ENCODE measurements at places on chromosomes 5 and 9.

- no peak for DNase-seq
These were observed 32.0 kb downstream of the ZCCHC7 start for GRCh38 chr9:37152365-37152764.

- DNase-seq = no peak
These were observed 115.8 kb upstream of the SLC25A48 start for GRCh38 chr5:135718651-135719050.

- DNase-seq = no peak
These were observed 345.4 kb upstream of the EFNA5 start for GRCh38 chr5:108016101-108016500.

DNA sequence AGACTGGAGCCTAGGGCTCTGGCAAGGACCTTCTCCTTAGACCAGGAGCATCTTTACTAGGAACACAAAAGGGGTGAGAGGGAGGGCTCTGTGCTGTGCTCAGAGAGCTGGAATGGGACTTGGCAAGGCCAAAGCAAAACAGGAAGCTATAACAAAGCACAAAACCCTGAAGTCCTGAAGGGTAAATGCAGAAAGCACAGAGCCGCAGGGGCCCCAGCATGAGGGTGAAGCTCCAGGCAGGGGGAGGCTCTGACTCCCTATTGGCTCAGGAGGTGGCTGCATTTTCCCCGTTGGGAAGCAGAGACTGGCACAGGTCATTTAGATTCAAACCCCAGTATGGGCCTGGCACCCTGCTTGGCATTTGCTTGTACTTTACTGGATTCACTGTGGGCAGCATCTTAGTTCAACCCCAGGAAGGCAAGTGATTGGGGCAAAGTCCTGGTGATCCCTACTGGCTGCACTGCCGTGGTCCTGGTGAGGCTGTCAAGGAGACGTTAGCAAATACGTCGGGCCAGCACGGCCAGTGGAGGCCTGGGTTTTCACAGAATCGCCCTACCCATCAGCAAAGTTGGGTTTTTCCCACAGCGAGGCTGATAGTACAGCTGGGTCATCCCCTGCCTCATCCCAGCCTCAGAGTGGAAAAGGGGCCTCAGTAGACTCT lies 46.3 kb downstream of the GGTA1 start:
- DNase-seq = no peak

GRCh38 chr9:77892171-77892570 lies 139.4 kb downstream of the GNAQ start:
- DNase-seq = no peak

- DNase-seq = no peak
These were observed 8.5 kb downstream of the CAMSAP1 start for GRCh38 chr9:135898634-135899407.

DNA sequence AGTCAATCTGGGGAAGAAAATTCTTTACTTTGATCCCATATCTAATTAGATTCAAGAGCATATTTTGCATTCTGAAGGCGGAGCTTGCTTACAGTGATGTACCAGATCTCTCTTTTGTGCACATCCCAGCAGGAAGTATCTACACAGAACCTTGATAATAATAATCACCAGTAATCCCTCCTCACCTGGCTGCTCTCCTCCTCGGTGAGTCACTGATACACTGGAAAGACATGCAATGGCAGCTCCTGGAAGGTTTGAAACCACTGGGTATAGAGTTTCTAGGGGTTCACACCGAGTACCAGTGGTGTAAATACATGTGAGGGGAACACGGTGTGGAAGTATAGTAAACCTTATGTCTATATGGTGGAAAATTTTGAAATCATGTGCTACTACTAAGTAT lies 205.5 kb upstream of the TARS1 start:
- no peak for DNase-seq

DNA sequence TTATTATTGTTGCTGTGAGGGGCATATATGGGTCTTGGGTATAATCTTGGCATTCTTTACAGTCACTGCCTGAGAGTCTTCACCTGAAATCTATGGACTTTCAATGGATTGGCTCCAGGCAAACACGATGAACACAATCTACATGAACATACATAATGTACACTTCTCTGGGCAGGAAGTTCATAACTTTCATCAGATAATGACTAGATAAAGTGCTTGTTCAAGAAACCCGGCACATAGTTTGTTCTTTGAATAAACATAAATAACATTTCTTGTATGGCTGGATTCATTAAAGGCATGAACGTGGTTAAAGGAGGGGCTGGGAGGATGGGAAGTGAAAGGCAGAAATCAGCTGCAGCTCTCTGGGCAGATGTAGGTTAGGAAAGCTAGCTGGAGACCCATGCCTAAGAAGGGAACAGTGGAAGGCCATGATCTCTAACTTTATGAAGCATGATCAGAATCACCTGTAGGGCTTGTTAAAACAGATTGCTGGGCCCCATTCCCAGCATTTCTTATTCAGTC lies 306.9 kb upstream of the EFNA5 start:
- DNase-seq = no peak

DNA sequence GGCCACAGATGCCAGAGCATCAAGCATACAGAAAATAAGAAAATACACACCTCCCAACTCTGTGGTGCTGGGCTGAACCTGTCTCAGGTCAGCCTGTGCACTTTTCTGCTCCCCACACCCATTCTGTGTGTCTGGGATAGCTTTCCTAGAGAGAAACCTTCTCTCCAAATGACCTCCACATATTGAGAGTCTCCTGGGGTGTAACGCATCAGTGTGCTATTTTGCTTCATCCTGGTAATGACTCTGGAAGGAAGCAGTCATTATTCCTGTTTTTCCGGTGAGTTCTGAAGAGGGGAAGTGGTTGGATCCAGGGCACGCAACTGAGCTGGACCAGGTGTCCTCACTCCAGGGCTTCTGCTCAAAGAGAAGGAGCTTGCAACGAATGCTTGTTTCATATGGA lies 73.2 kb upstream of the SH3PXD2B start:
- no peak for DNase-seq

DNA sequence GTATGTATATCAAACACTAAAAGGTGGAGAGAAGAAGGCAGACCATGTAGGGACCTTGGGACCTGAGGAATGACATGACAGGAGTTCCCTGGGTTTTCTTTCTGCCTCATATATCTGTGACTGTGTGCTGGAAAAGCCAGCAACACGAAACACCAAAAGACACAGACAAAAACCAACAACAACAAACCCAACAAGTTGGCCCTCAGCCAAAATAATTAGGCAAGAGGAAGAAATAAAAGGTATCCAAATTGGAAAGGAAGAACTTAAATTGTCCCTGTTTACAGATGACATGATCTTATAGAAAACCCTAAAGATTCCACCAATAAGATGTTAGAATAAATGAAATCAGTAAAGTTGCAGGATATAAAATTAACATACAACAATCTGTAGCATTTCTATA lies 21.7 kb downstream of the ABO start:
- DNase-seq = no peak

DNA sequence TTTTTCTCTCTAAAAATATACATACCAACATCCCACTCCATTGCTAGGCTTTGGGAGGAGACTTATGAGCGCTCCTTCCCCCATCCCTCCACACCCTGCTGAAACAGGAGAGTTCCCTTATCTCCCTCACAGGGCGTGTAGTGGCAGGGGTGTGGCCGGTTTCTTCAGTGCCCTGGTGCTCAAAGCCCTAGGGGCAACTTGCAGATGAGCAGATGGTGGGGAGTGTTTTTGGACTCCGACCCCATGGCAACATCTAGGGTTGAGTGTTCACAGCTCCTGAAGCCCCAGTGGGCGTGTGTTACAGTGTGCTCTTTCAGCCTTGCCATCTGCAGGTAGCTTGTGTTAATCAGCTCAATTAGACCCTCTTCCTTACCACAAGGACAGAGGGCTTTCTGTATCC lies 409.5 kb downstream of the MAT2B start:
- DNase-seq = no peak

- no peak for DNase-seq
These were observed 147.6 kb downstream of the AUH start for GRCh38 chr9:91214086-91214485.

DNA sequence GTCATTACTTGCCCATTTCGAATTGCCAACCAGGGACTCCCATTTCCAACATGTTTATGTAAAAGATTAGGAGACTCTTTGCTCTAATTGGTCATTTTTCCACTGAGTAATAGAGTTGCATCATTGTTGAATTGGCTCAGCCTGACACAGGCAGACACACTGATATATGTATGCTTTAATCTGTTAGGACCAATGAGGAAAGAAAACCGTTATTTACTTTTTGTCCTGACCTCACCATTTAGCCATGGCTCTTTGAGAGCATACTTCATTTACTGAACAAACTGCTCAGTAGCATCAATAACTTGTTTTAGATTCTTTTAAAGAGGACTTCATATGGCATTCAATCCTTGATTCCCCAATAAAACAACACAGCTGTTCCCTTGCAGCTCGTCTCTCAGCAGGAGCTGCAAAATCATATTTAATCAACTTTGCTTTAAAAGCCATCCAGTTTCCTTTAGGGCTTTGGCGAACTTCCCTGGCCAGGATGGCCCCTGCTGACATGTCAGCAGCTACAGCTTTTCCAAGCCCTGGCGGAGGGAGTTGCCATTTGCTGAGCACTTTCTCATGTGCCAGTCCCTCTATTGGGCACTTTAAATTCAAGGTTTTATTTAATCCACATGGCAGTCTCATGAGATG lies 251.5 kb upstream of the TNC start:
- no peak for DNase-seq

DNA sequence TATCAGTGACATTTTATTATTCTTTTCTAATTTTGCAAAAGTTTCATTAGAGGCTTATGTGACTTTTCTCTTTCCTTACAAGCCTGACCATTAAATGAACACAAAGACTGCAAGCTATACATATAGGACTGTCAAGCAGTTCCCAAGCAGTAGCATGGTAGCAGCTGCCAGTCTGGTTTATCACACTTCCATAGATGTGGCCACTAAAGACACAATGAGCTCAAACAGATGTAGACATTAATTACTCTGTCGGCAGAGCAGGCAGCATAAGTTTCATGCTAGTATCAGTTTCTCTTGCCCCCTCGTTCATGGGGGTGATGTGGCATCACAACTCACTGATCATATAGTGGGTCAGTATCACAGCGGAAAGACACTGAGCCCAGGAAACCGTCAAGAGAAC lies 89.5 kb downstream of the CDH10 start:
- DNase-seq = no peak

- no peak for DNase-seq
These were observed 9.3 kb downstream of the TPPP start for GRCh38 chr5:683551-684481.

DNA sequence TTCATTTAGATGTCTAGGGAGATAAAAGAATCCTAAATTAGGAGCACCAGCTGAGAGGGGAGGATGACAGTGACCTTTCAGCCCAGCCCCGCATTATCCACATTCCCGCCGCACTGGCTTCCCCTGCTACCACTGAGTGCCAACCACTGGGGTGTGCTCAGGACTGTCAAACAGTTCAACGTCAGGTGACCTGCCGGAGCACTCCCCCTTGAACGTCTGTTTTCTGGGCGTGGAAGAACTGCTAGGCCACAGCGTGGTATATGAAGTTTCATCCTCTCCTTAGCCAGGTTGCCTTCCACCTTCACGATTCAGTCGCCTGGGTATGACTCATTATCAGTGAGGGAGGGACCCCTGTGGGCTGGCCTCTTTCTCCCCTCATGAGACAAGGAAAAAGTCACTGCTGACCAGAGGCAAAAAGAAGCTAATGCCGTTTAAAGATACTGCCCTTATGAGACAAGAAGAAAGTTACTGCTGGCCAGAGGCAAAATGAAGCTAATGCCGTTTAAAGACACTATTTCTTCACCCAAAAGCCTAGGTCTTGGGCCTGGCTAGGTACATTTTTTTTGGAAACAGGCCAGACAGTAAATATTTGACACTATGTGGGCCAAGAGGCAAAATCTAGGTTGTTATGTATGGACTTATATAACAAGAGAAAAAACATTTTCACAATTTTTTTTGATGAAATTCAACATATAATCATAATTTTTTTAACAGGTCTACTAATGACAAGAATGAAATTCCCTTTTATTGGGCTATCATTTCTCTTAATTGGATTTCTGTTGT lies 4.6 kb downstream of the NMRK1 start:
- DNase-seq = no peak

GRCh38 chr9:22588918-22589317 lies 142.3 kb downstream of the DMRTA1 start:
- no peak for DNase-seq

DNA sequence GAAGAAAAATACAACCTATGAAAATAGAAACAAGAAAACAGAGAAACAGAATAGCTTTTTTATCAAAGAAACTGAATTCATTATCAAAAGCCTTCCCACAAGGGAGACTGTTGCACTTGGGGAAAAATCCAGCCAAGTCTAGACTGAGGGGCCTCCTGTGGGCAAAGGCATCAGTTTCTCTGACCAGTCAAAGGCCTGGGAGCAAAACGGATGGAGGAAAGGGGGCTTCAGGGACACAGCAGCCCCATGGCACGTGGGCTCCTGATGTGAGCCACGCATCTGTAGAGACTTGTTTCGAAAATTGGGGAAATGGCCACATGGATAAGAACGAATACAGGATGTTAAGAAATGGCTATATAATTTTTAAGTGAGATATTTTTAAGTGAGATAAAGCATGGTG lies 21.1 kb downstream of the ZDHHC11B start:
- no peak for DNase-seq

DNA sequence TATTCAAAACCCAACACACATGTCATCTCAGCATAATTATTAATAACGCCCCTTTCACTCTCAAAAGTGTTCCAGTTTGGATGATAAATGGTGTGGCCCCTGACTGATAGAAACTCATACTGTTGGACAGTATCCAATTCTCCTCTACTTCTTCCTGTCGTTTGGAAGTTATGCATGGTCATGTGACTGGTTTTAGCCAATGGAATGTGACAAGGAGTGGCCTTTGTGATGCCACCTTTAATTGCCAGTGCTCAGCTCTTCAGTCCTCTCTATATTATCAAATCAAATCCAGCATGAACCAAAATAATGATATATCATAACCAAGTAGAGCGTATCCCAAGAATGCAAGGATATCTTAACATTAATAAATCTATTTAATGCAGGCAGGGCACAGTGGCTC lies 117.8 kb upstream of the SPIN1 start:
- no peak for DNase-seq

DNA sequence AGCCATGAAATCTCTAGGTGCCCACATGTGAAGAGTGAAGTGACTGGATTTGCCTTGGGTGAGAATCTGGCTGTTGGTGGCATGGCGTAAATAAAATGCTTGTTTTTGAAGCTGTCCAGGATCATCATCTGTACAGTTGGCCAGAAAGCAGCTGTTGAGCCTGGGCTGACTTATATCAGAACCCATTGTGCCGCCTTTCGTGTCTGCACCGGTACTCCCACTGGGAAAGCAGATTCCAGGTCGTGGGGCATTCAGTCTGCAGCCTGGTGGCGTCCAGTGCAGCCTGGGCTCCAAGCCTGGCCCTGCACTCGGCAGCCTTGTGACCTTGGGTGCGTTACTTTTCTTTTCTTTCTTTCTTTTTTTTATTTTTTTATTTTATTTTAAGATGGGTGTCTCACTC lies 27.8 kb downstream of the PRRC2B start:
- DNase-seq = no peak

All from activated T-cell treated with anti-CD3 and anti-CD28 coated beads for 4 hours (primary cell).